ENCODE measurements at places on chromosomes 1 and 21. TPM values are rescaled to one million over a fixed set of nuclear protein-coding genes. Genes with fewer than 3 reads are reported as not detected.

The MTR gene
- 47.6 TPM for total RNA-seq

DNA sequence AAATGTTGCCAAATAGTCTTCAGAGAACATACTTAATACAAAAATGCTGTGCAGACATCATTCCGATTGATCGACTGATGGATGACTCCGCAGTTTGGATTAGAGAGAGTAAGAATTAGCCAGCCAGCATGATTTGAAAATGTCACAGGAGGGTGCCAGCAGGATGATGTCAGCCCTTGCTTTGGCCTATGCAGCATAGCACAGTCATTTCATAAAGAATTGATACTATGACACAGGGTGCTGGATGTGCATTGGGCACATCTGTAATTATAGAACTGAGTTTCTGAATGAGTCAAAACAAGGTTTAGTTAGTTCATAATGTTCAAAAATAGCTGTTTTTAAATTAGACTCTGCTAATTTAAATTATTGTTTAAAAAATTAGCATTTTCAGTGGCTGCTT is 21.6 kb upstream of the TRAF5 start:
- DNase-seq: no peak

DNA sequence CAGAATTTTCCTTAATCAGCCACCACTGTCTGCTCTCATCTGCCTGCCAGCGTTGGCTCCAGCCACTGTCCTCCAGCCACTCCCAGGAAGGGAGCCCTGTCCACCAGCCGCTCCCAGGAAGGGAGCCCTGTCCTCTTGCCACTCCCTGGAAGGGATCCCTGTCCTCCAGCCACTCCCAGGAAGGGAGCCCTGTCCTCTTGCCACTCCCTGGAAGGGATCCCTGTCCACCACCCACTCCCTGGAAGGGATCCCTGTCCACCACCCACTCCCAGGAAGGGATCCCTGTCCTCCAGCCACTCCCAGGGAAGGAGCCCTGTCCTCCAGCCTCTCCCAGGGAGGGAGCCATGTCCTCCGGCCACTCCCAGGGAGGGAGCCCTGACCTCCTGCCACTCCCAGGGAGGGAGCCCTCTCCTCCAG is 726.5 kb downstream of the PTPRU start:
- DNase-seq: no peak

GRCh38 chr1:2927393-2928360 is 93.6 kb upstream of the ACTRT2 start:
- no peak for DNase-seq

DNA sequence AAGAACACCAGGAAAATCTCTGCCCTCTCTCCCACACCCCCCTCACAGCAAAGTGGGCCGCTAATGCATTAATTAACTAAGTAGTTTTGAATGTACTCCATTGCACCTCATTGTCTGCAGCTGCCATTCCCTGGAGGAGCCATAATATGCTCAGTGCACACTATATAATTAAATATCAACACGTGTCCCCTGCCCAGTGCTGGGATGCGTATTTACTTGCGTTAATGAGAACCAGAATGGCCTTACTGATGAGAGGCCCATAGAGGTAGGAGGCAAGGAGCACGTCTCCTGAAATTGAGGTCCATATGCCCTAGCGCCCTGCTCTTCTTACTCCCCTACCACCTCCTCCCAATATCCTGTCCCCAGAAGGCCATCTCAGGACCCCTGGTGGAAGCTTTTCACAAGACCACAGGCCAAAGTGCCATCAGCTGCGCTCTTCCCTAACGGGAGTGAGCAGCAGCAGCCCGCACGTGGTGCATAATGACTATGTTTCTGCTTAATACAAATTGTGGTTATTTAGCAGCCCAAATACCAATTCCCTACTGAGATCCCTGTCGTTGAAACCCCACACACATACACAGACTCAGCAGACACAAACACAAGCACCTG is 76.8 kb downstream of the PLXNA2 start:
- no peak for DNase-seq

DNA sequence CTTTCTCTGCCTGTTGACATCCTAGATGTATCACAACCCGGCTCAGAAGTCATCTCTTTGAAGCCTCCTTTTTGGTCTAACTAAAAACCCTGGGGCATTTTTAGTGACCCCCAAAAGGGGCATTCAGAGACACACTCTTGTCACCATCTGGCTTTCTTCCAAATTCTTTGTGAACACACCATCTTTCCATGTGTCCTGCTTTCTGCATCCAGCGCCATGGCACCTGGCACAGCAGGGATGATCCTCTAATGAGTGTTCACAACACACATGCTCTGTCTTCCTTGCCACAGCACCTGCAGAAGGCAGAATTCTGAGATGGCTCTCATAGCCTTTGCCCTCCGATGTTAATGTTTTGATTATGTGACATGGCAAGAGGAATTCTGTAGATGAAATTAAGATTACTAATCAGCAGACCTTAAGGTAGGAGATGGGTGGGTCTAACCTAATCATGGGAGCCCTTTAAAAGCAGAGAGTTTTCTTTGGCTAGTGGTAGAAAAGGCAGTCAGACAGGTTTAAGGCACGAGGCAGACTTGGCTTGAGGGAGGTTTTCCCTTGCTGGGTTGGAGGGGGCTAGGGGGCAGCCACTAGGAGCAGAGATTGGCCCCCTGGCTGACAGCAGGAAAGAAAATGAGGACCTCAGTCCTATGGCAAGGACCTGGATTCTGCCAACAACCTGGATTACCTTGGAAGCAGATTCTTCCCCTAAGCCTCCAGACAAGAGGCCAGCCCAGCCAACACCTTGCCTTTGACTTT is 4.9 kb upstream of the TMEM61 start:
- DNase-seq: no peak

GRCh38 chr21:43021191-43021590 is 46.8 kb downstream of the PKNOX1 start:
- no peak for DNase-seq

DNA sequence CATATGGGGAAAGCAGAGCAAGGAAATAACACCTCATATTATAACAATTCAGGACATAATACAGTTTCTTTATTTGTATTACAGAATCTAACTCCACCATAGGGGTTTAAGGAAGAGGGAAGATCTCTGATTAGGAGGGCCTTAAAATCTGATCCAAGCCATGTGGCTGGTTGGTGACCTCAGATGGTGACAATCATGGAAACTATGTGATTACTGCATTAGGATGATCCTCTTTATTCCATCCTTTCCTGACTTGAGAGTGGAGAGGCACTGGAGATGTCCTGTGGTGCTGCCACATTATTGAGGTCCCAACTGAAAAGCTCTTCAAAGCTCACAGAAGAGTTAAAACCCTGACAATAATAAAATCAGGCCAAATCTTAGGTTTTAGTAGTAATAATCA is 168.1 kb upstream of the BEND5 start:
- DNase-seq: no peak

DNA sequence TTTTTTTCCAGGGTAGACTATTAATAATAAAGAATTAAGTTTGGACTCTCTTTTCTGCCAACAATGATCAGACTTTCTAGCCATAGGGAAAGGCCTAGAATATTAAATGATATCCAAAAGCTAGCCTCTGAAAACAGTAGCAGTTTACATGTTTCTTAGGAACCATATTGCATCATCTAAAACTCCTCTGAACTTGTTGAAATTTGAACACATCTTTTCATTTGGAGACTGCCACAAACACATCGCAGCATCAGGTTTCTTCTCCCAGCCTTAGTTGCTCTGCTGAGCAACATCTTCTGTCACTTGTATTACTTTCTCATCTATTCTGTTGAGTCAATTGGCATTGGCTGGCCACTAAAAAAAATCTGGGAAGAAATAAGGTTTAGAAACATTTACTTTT is 63.2 kb upstream of the GNG4 start:
- no peak for DNase-seq

The CRYAA gene
- not detected for total RNA-seq

- DNase-seq: no peak
Measured at GRCh38 chr1:226967665-226968064, 27.6 kb downstream of the COQ8A start.

DNA sequence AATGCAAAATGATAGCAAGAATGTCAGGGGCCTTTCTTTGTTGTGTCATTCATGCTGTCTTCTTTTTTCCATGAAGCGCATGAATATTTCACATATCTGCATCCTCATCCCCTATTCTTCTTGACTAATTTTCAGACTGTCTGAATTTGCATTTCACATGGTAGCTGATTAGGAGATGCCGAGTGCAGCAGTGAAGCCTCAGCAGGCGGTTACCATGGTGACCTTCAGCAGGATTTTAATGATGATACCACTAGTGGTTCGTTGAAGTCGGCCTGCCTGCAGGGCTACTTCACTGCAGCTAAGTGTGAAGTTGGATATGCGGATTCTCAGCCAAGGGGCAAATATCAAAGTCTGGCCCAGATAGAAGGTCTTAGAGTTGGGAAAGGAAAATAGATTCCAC is 141.8 kb downstream of the NEK7 start:
- DNase-seq: no peak

DNA sequence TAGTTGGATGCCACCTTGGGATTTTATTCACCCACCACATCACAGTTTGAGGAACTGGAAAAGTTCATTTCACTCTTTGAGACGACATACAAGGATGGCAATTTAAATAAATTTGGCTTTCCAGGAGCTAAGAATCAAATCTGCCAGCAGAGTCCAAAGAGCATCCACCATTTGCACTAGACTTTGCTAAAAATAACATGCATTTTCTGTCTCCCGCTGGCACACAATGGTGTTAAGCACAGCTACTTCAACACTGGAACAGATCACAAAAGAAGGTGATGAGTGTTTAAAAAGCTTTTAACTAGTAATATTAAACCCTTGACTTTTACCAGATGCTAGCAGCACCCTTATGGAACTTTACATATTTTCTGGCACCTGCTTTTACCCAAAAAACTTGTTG is 44.6 kb downstream of the MAEL start:
- no peak for DNase-seq

The BATF3 gene
- total RNA-seq: 1.8 TPM

The UTS2 gene
- total RNA-seq: not detected

GRCh38 chr1:208654241-208654640 is 410.1 kb upstream of the PLXNA2 start:
- DNase-seq: no peak

DNA sequence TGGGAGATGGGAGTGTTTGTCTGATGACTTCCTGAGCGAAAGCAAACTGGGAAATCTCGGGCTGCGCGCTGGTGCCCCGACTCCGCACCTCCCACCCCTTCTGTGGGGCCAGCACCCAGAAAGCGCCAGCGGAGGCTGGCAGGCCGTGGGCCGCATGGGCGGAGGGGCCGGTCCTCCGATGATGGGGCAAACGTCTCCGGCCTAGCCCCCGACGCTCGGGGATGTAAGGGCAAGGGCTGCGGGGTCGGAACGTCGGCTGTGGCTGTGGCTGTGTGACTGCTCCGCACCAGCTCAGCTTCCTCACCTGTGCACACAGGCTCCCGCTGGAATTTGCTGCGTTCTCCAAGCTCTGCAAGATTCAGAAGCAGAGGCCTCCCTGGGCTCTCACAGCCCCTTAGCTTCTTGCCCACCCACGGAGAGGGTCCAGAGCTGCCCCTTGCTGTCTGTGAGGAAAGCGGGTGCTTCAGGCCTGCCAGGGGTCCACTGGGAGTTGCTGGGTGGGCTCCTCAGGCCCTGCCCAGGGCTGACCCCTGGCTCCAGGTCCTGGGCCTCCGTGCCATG is 35.0 kb downstream of the COL18A1 start:
- no peak for DNase-seq

DNA sequence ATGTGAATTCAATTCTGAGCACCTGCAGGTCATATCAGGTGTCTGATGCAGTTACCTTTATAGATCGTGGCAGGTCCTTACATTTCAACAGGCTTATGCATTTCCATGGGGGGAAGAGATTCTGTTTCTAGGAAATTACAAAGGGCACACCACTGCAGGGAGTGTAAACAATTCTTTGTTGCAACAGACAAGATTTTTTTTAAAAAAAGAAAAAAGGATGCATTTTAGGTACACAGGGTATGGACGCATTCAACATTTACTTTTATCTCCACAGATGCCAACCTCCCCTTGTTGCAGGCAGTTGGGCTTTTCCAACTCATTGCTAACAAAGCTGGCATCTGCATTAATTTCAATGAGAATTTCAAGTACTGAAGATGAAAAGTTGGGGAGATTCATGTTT is 13.5 kb upstream of the TEKT2 start:
- no peak for DNase-seq

The KRTAP20-1 gene
- not detected for total RNA-seq

GRCh38 chr1:225896937-225897549 is 8.1 kb upstream of the LEFTY1 start:
- no peak for DNase-seq

DNA sequence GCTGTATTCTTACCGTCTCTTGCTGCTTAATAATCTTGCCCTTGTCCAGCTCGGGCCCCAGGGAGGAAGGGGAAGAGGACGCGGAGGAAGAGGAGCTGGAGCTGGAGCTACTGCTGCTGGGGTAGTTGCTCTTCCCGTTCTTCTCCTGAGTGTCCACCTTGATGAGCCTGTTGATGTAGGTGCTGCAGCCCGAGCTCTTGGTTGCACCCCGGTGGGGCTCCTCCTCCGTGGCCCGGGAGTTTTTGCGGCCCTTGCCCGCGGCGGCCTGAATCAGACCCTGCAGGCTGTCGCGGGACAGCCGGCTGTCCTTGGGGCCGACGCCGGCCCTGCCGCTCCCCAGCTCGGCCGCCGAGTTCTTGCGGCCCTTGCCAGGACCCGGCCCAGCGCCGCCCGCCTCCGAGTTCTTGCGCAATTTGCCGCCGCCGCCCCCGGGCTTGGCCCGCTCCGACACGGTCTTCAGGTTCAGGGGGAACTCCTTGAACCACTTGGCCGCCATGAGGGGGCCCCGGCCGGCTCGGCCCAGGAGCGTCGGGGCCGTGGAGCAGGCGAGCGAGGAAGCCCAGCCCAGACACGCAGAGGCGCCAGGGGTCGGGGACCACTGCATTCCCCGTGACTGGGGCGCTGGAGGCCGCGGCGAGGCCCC is 475 bp upstream of the TDRD10 start:
- peak; percentile 61 for DNase-seq

DNA sequence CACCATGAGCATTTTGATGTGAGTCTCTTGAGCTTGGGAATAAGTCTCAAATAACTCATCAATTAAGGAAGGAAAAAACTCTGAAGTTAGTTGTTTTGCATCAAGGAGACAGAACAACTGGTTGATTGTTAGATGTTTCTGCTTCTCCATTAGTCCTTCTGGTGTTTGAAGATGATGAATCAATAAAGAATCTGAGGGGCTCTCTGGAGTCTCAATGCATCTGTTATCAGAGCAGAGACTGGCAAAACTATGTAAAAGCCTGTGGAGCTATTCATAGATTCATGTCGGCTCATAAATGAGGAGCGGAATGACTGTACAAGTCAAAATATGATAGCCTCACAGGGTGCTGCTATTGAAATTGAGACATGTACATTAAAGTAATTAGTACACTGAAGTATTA is 73.3 kb upstream of the ZC3H11B start:
- DNase-seq: no peak

The CFHR2 gene
- not detected for total RNA-seq

- DNase-seq: no peak
Measured at GRCh38 chr1:81382561-81382960, 418.2 kb upstream of the ADGRL2 start.

GRCh38 chr21:45894906-45895777 is 86.4 kb upstream of the COL6A1 start:
- DNase-seq: no peak

DNA sequence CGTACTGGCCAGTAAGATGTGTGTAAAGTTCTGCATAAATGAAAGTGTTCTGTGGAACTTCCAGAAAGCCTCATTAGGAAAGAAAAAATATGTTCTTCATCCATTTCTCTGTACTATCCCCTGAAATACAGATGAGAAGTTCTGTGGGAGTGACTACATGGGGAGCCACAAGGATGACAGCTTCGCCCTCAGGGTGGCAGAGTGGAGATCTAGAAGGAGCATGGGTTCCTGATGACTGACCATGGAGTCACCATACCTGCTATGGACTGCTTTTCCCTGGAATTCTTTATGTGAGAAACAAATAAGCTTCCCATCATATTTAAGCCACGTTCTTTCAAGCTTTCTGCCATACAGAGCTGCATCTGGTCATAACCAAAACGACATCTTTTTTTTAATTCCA is 113.9 kb upstream of the RGS1 start:
- no peak for DNase-seq
